ENCODE measurements at places on chromosomes 4 and X.
A peak's percentile ranks its signal among the peaks of the same experiment; 100 is the strongest.

DNA sequence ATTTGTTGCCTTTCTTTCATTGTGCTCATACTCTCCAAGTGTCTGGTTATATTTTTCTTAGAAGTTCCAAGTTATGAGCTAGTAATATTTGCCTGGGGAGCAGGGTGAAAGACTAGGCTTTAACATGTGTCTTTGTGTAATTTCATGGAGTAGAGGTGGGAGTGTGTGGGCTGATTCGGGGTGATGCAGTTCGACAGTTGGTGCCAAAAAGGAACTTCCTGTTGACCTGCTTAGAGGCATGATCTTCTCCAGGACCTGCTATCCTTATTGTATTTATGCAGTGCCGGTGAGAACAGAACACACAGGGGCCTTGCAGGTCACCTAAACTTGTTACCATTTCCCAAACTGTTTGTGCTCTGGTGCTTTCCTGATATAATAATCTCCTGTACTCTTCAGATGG is 21.2 kb downstream of the USP53 start:
- no peak for DNase-seq

DNA sequence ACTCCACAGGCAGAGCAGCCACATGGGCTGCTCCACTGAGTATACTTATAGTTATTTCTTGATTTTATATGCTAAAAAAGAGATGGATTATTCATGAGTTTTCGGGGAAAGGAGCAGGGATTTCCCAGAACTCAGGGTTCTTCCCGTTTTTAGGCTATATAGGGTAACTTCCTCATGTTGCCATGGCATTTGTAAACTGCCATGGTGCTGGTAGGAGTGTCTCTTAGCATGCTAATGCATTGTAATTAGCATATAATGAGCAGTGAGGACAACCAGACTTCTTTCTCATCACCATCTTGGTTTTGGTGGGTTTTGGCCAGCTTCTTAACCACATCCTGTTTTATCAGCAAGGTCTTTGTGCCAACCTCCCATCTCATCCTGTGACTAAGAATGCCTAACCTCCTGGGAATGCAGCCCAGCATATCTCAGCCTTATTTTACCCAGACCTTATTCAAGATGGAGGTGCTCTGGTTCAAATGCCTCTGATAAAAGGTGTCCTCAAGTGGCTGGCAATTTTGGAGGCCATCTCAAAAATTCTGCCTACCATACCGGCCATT is 213.0 kb upstream of the VEGFC start:
- DNase-seq: no peak

DNA sequence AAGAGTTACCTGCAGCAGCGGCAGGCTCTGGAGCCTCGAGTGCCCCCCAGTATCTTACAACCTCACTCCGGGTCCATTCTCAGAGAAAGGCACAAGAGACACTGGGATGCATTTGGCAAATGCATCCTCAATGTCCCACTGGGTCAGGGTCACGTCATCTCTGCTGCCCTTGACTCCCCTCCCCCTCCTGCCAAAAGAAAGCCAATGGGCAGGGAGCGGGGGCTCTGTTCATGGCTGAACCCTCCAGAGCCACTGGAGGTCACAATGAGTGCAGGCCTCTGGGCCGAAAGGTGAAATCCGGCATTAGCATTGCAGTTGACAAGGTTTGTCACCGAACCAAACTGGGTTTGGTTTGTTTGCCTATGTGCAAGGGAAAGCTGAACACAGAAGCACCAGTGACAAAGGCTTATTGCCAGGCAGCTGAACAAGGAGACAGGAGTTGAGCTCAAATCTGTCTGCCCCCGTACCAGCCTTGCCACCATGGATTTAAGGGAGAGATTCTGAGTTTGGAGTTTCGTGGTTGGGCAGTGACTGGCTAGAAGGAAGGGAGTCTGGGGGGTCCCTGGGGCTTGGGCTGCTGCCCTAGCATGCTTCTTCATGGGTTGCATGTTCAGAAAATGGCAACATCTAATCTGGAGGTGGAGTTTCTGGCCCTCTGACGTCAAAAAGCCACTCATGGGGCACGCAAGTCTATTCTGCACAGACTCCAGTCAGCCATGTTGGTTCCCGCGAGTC is 64.3 kb downstream of the HTRA3 start:
- no peak for DNase-seq

- no peak for DNase-seq
Observed at GRCh38 chrX:113457719-113458118, 617.1 kb upstream of the AMOT start.

- DNase-seq: no peak
Observed at GRCh38 chrX:37692918-37693317, 7.3 kb downstream of the XK start.

GRCh38 chr4:118817178-118817930 is 18.6 kb downstream of the SEC24D start:
- DNase-seq: no peak

DNA sequence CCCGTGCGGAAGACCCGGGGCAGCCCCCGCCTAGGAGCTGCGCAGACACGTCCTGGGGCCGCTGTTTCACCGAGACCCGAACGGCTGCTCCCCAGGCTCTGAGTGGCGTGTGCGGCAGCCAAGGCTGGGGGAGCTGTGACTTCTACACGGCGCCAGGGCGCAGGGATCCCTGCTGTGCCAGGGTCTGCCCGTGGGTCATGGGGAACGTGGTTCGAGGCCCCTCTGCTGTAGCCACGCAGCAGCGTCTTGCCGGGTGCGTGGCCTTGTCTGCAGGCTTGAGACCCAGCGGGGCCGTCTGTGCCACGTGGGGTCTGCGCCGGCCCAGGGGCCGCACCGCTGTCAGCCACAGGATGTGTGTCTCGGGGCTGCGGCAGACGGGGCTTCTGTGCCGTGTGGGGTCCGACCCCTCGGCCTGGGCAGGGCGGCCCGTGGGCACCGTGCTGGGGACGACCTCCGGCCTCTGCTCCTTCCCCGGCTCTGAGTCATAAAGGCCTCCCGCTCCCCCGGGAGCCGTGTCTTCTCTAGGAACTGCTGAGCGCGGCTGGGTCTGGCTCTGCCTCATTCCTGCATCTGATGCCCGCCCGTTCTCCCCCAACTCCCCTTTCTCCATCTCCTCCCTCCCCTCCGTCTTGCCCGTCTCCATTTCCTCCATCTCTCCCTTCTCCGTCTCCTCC is 12.7 kb upstream of the GTPBP6 start:
- DNase-seq: peak; percentile 48

DNA sequence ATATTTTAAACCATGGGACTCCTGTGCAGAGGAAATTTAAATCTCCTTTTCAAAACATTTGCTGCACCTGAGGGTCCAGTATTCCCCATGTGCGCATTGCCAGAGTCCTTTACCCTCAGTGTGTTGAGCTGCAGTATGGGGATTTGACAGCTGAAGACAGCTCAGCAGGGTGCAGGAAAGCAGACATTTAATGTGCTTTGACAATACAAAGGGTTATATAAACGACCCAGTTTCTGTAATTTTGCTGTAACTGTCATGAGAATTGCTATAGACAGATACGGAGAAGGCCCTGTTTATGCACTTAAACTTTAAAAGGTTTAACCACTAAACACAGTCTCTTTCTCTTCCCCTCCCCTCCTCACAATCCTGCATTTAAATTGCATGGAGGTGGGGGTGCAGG is 393.4 kb downstream of the MID1IP1 start:
- no peak for DNase-seq

DNA sequence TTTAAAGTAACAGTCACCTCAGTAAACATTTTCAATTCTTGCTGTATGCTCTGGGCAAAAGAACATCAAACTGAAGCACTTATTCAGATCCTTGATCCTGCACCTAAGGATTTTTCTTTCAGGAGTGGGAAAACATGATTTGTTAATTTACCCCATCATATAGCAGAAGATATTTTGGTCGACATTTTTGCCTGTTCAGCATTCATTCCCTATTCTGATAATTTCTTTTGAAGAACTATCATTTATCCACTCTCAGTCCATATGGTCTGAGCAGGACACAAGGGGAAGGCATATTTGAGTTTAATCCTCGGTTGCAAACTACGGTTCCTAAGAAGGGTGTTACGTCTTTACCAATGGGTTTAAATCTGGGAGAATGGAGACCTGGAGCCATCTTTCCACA is 1.2 kb upstream of the CLOCK start:
- no peak for DNase-seq

GRCh38 chr4:163493643-163494359 is 689 bp upstream of the TMA16 start:
- no peak for DNase-seq

DNA sequence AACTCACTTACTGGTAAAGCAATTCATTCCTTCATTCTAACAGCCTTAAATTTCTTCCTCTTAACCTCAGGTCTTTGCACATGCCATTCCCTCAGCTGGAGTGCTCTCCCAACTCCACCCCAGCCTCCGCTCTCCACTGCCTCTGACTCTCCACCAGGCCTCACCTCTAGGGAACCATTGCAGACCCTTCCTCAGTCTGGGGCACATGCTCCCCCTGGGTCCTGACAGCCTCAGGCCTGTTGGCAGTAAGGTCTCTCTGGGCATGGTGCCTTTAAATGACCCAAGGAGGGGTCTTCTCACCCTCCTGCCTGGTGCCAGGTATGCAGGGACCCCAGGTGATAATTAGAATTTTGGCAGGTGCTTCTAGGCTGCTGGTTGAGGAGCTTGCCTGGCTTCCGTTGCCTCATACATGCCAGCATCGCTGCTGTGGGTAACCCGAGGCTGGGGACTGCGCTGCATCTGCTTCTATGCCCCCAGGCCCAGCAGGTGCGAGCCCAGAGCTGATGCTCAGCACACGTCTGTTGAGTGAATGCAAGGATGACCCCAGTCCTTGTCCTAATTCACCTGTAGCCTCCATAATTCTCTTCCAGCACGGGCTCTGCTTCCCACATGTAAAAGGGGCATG is 27.5 kb upstream of the GPR78 start:
- DNase-seq: peak; percentile 30

- DNase-seq: no peak
Observed at GRCh38 chr4:183314336-183314735, 5.7 kb downstream of the CLDN22 start.

- no peak for DNase-seq
Observed at GRCh38 chrX:22047468-22047867, 15.3 kb downstream of the PHEX start.

- no peak for DNase-seq
Observed at GRCh38 chr4:76755756-76756155, 142.2 kb downstream of the SOWAHB start.

Data from aorta (tissue), 5 donors.